Cardiac septum (tissue), 1 donor: ENCODE measurements at places on chromosomes 2 and 18. TPM values are rescaled to one million over a fixed set of nuclear protein-coding genes. Genes with fewer than 3 reads are reported as not detected.

The TMX3 gene
- 33.2 TPM for total RNA-seq

DNA sequence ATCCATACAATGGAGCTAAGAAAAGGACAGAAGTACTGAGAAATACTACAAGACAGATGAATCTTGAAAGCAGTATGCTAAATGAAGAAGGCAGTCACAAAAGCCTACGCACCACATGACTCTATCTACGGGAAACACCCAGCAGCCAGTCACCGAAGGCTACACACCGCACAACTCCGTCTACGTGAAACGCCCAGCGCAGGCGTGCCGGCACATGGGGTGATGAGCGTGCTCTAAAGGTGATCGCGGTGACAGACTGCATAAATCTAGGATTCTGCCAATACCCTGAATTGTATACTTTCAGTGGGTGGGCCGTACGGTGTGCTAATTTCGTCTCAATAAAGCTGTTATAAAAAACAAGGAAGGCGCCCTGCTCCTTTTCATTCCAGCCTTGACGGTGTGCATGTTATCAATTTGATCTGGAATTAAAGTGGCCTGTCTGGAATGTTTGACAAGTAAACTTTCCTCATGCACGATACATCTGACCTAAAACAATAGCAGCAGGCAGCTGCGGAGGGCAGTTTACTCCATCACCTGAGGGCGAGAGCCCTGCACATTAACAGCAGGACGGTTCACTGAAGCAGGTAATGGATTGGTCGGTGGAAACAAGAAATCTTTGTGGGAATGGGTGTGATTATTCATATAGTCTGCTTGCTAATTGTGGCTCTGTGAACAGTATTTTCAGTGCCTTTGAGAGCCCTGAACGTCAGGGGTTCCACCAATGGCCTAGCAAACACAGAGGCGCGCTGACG lies 86.2 kb upstream of the SALL3 start:
- no peak for DNase-seq

- DNase-seq: no peak
Observed at GRCh38 chr2:1140389-1141003, 189.8 kb downstream of the SNTG2 start.

DNA sequence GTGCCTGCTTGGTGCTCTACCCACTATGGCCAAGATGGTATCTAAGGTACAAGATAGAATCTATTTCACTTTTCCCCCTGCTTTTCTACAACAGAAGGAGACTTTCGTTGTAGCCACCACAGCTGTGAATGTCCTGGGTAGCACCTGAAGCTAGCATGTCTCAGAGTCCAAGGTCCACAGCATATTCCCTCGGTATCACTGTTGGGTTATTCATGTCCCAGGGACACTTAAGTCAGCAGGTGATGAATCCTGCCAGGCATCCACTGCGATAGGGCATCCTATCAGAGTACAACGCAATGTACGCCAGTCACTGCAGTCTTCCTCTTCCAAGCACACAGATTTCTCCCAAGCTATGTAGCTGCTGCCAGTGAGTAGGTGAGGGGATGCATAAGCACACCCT lies 129.1 kb upstream of the LINC00305 start:
- DNase-seq: no peak
